NCI-H2029 (cell line): ENCODE measurements at places on chromosomes 16 and 17.

DNA sequence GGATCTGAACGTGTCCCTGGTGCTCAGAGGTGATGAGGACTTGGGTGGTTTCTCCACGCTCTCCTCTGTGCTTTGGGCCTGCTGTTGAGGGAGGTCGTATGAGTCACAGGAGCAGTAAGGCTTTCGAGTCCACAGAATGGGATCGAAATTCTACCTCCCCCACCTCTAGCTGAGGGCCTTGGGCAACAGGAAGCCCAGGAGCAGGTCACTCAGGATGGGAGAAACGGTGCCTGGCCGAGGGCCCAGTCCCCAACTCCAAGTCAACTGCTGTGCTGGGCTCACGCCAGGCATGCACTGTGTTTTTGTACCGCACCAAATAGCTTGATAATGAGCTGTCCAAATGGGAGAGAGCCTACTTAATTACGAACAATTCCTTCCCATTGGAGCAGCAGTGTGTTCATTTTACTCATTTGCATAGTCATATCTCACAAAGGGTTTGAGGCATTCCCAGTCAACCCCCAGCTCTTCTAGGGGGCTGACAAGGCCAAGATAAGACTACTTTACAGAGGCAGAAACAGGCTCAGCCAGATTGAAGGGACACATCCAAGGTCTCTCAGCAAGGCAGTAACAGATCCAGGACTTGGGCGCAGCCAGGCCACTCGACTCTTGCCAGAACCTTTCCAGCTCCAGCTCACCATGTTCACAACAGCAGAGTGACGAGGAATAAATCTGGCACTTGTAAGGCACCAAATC is 53.6 kb downstream of the WNT3 start:
- peak; percentile 26 for DNase-seq

- DNase-seq = no peak
Measured at GRCh38 chr17:45640141-45640850, 143.8 kb upstream of the CRHR1 start.

GRCh38 chr16:66848172-66848571 is 4.0 kb downstream of the CA7 start:
- no peak for DNase-seq

DNA sequence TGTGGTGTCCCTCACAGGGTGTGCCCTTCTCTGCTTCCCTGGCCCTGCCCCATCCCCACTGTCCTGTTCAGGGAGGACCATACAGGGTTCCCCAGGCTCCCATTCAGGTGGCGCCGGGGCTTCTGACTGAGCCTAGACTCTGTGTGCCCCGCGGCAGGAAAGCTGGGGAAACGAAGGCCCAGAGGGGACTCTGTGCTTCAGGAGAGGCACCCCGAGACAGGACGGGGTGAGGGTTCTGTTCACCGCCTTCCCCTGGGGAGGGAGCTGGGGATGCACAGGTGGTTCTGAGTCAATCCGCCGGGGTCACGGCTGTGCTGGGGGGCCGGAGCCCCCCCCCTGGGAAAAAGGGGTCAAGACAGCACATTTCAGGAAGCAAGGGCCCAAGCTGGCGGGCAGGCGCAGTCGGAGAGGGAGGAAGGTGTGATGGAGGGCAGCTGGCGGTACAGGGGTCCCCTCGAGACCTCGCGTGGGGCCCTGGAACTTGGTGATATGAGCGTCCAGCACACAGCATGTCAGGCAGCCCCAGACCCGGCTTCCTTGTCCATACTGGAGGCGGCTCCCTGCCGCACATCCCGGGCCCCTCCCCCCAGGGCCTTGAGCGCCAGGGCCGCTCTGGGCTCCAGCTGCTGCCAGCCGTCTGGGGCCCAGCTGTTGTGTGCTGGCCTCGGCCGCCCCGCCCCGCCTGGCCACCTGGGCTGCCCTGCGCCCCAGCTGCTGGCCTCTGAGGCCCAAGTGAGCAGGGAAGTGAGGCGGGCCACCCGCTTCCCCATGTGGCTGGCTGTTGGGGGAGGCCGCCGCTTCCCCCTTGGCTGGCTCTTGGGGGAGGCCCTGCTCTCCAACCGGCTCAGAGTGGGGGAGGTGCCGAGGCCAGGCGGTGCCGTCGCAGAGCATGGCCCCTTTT is 5.6 kb upstream of the NOTUM start:
- peak; percentile 25 for DNase-seq

DNA sequence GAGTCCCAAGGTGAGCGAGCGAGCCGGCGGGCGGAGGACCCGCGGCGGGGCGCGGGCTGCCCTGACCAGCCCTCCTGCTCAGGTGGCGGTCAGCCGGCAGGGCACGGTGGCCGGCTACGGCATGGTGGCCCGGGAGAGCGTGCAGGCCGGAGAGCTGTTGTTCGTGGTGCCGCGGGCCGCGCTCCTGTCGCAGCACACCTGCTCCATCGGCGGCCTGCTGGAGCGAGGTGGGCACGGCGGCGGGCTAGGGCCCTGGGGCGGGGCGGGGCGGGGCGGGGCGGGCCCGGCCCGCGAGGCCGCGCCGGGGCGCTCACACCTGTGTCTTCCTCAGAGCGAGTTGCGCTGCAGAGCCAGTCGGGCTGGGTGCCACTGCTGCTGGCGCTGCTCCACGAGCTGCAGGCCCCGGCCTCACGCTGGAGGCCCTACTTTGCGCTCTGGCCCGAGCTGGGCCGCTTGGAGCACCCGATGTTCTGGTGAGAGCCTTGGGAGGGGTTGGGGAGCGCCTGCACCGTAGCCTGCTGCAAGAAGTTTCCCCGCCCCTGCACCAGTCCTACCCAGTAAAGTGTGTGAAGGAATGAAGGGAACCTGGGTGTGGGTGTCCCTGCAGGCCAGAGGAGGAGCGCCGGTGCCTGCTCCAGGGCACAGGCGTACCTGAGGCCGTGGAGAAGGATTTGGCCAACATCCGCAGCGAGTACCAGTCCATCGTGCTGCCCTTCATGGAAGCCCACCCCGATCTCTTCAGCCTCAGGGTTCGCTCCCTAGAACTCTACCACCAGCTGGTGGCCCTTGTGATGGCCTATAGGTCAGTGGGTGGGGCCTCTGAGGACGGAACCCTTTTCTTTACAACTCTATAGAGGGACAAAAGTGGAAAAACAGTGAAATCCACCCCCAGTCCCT is 802 bp downstream of the SETD6 start:
- DNase-seq = no peak

DNA sequence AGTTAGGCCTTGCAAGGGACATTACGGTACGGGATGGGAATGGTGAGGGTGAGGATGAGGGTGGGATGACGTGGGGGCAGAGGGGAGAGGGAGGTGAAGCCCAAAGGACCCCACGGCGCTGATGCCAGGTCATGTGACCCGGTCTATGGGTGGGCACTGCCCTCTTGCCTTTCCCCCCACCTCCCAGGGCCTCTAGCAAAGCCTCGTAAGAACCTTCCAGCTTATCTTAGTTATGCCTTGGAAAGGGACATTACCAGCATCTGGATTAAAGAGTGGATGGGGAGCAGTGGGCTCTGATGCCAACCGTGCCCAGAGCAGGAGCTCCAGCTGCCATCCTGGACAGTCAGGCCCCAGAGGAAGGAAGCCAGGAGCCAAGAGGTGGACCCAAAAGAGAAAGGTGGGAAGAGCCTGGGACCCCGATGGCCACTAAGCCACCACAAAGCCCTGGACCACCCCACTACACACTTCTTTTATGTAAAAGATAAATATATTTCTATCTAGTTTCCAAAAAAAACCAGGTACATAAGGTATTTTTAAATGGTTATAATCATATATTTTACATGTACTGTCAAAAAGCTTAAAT is 40.9 kb downstream of the TK2 start:
- DNase-seq = no peak
